CD4-positive, alpha-beta T cell treated with Interleukin-4 for 4 hours (primary cell): ENCODE measurements at places on chromosomes 1 and 21.

DNA sequence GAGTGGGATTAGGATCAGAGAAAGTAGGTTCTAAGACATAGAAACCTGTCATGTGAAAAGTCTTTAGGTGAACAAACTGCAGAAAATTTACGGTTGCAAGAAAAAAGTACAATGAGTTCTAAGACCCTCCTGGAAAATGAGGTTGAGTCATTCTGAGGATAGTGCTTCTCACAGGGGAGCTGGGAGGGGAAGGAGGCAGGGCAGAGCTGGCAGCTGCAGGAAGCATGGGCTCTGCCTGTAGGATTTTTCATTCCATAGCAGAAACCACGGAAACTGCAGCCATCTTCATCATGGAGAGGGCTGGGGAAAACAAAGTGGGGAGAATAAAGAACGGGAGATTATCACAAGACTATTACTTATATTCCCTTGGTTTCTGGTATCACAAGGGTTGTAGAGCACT, 25.8 kb upstream of the THEM4 start:
- DNase-seq, result no peak

- no peak for DNase-seq
These were observed 1.6 kb upstream of the SH3BGRL3 start for GRCh38 chr1:26278303-26278702.

DNA sequence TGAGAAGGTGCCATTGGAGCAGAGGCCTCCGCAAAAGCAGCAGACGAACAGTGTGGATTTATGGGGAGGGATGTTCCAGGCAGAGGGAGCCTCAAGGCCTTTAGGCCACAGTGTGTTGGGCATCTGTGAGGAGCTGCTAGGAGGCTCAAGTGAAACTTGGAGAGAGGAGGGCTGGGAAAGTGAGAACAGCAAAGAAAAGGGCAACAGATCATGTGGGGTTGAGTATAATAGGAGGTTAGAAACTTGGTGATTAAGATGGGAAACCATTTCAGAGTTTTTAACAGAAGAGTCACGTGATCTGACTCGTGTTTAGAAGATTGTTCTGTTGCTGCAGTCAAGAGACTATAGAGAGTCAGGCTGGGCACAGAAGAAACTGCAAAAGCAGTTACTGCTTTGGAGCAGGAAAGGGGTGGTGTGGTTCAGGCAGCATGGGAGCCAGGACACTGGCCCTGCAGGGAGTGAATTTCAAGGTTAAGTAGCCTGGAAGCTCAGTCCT, 277.0 kb downstream of the DISC1 start:
- DNase-seq, result no peak

DNA sequence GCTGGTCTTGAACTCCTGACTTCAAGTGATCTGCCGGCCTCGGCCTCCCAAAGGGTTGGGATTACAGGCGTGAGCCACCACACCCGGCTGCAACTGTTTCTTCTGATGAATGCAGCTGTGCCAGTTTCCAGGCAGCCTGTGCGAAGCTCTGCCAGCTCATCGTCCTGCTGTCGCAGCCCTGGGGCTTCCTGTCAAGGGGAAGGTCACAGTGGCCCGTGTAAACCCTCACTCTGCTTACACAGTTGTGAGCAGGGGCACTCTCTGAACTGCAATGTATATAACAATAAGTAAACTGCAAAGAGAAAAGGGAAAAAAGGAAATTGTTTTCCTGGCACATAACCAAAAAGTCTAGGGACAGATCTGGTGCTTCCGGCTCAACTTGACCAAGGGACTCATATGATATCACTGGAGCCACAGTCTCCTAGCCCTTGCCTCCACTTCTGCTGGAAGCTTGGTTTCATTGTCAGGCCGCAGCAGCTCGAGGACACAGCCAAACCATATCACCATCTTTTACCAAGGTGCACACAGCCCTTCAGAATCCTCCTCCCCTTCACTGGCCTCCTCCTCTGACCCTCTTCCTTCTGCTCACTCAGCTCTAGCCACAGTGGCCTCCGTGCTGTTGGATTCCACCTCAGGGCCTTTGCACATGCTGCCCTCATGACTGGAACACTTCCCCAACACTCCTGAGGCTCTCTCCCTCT, 22.8 kb upstream of the LBR start:
- no peak for DNase-seq

GRCh38 chr1:189701606-189702005, 776.1 kb downstream of the BRINP3 start:
- DNase-seq, result no peak

GRCh38 chr1:231887166-231887565, 260.6 kb downstream of the DISC1 start:
- DNase-seq, result no peak

DNA sequence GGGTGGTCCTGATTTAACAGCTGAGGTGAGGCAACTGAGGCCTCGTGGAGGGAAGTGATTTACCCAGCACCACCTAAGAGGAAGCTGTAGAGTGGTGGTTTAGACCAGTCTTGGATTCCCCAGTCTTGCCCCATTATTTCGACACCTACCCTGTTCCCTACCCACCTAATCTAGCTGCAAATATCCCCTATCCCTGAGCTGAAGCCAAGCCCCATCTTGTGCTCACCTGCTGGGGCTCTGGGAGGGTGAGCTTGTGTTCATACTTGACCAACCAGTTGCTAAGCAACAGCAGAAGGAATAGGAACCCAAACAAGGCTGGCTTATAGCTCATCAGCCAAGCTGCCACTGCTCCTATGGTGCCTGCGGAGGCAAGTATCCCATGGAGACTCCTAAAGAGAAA, 2.0 kb downstream of the TEX46 start:
- DNase-seq, result no peak

DNA sequence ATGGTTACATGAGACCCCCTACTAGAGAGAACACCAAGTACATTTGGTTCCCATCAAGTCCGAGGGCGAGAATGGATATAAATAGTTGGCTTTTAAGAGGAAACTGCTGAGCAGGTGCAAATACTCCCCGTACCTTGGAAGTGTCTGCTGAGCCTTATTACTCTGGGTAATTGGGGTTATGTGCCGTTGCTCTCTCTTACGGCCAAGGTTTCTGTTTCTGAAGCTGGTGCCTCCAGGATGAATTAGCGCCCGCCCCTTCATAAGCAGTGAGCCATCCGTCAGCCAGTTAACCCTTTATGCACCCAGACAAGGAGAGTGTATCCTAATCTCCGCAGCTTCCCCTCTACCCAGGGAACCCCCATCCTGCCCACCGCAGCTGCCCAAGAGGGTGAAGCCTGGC, 90.4 kb upstream of the AJAP1 start:
- no peak for DNase-seq

DNA sequence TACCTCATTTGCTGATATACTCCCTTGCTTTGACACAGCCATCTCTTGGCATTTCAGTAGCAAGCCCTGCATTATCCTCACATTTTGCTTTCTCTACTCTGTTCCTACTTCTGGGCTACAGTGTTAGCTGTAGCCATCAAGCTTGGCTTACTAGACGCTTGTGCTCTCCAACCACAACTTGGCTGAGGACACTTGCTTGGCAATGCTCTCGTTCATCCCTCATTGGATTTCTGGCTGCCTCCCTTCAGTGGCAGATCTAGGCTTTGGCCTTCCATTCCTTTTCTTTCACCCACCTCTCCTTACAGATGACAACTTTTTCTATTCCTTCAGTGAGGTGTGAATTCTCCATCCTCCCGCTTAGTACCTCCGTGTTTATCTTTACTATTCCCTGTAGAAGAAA, 428.7 kb upstream of the LRRC7 start:
- no peak for DNase-seq

GRCh38 chr1:167627865-167628641, 2.0 kb upstream of the RCSD1 start:
- peak; percentile 90 for DNase-seq

GRCh38 chr1:54806931-54807611, 5.9 kb upstream of the TTC22 start:
- peak; percentile 75 for DNase-seq

DNA sequence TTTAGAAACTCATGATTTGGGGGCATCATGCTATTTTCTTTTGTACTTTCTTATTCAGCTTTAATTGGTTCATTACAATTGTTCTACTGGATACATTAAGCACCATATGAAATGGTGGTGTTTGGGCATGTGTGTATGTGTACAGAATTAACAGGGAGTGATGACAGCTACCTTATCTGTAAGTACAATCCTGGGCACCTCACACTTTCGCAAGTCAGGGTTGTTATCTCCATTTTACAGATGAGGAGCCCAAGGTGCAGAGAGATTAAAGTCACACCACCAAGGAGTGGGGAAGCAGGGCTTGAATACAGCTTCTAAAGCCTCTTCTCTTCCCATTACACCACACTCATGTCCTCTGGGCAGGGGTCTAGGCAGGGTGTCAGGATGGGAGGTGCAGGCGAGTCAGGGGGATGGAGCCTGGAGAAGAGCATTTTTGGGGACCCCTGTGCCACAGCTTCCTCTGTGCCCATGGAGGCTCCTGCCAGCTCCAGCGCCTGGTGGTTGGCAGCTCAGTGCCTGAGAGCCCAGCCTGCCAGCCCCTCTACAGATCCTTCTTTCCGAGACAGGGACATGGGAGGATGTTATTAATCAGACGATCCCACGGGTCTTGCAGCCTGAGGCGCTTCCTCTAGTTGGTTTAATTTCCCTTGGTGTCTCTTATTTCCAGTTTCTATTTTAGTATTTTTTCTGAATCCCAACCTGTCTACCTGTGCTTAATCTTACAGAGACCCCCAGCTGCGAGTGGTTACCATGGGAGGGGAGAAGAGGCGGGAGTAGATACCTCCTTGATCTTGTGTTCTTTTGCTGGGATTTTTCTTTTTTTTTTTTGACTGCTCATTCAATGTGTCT, 126.2 kb upstream of the CD34 start:
- DNase-seq, result no peak

GRCh38 chr1:101291562-101292380, 55.0 kb downstream of the S1PR1 start:
- DNase-seq, result peak; percentile 28

- no peak for DNase-seq
These were observed 120.2 kb upstream of the NCAM2 start for GRCh38 chr21:20877976-20878375.

DNA sequence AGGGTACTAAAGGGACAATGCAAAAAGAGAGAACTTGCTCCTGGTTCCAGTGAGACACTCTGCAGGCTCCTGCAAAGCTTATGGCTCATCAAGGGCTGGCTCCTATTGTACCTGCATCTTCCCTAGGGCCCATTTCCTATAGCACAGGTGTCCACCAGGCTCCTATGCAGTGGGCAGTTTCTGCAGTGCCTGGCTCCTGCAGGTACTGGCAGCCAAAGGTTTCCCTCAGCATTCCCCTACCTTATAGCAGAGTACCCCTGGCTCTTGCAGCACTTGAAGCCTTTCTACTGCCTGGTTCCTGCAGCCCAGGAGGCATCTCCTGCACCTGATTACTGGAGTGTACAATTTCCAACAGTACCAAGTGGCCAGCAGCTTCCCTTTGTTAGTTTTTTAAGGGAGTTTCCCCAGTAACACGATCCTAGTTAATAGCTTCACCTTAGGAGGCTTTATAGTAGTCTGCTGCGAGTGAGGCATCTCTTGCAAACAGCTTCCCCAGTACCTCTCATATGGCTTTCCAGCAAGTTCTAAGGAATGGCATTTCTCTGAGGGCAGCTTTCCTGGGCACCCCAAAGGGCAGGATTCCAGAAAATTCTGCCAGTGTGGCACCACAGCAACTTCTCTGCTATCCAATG, 141.7 kb downstream of the DENND1B start:
- DNase-seq, result no peak

- peak; percentile 5 for DNase-seq
These were observed 25.8 kb upstream of the PPP1R8 start for GRCh38 chr1:27804791-27805190.

- DNase-seq, result no peak
These were observed 59.1 kb downstream of the HFM1 start for GRCh38 chr1:91345395-91346005.
